ENCODE measurements at places on chromosomes 13 and 19. TPM values are rescaled to one million over a fixed set of nuclear protein-coding genes. Genes with fewer than 3 reads are reported as not detected.

KL gene
- 0.03 TPM for polyA plus RNA-seq

ZNF667 gene
- polyA plus RNA-seq: 1.3 TPM

SIGLECL1 gene
- polyA plus RNA-seq: not detected

GNG7 gene
- polyA plus RNA-seq: 0.27 TPM

ZNF888 gene
- polyA plus RNA-seq: 2.4 TPM

DNA sequence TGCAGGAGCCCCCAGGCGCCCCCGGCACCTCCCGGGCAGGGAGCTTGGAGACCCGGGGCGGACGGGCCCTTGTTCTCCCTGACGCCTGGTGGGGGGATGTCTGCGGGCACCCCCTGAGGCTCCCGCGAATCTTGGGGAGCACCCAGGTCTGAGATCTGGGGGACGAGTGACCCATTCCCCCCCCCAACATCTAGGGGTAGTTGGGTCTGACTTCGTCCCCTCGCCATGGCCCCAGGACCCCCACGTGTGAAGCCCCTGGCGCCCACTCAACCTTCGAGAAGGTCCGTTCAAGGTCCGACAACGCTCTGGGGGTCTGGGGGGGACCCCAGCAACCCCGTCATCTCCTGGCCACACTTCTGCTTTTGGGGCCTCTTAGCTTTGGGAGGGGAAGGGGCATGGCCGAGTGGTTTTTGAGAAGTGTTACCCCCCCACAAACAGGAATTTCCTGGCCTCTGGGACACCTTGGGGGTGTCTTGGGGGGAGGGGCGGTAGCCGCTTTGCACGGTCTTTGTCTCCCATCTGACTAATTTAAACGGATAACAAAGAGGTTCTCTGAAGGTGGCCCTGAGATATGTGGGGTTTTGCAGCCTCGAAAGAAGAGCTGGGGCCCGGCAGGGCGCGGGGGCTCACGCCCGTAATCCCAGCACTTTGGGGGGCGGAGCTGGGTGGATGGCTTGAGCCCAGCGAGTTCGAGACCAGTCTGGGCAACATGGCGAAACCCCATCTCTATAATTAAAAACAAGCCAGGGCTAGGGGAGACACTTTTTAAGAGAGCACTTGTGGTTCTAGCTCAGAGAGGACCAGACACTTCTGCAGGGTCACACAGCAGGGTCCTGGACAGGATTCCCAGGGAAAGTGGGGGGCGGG lies 608 bp downstream of the CNN2 start:
- H3K27ac ChIP-seq: peak overlapping the region; percentile 95
- peaks cover 10% of the 10 kb centered on the region for H3K36me3 ChIP-seq
- H3K27me3 ChIP-seq: no peaks in the 10 kb centered on the region
- no peak for DNase-seq

- H3K27me3 ChIP-seq: no peaks in the 10 kb centered on the region
- DNase-seq: no peak
- no peaks in the 10 kb centered on the region for H3K36me3 ChIP-seq
- no peak overlapping the region for H3K27ac ChIP-seq
- no peak overlapping the region for H3K4me3 ChIP-seq
Observed at GRCh38 chr19:13866463-13867046, 10.4 kb upstream of the NANOS3 start.

- no peak overlapping the region for H3K27ac ChIP-seq
- no peak overlapping the region for H3K4me3 ChIP-seq
- no peak for DNase-seq
Observed at GRCh38 chr19:5170329-5170745, 170.3 kb downstream of the PTPRS start.

GRCh38 chr13:112068540-112069060 lies 1.7 kb downstream of the SOX1 start:
- H3K36me3 ChIP-seq: no peaks in the 10 kb centered on the region
- no peak overlapping the region for H3K4me3 ChIP-seq
- H3K27me3 ChIP-seq: peaks cover 33% of the 10 kb centered on the region
- no peak for DNase-seq

DNA sequence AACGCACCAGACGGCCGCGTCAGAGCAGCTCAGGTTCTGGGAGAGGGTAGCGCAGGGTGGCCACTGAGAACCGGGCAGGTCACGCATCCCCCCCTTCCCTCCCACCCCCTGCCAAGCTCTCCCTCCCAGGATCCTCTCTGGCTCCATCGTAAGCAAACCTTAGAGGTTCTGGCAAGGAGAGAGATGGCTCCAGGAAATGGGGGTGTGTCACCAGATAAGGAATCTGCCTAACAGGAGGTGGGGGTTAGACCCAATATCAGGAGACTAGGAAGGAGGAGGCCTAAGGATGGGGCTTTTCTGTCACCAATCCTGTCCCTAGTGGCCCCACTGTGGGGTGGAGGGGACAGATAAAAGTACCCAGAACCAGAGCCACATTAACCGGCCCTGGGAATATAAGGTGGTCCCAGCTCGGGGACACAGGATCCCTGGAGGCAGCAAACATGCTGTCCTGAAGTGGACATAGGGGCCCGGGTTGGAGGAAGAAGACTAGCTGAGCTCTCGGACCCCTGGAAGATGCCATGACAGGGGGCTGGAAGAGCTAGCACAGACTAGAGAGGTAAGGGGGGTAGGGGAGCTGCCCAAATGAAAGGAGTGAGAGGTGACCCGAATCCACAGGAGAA lies 1.9 kb downstream of the PPP1R12C start:
- H3K27me3 ChIP-seq: no peaks in the 10 kb centered on the region
- H3K4me1 ChIP-seq: peaks cover 19% of the 10 kb centered on the region
- peak overlapping the region; percentile 93 for H3K4me3 ChIP-seq
- peak; percentile 49 for DNase-seq
- peaks cover 4% of the 10 kb centered on the region for H3K36me3 ChIP-seq

GRCh38 chr19:48879025-48879637 lies 6.9 kb downstream of the PPP1R15A start:
- no peak for DNase-seq
- peaks cover 3% of the 10 kb centered on the region for H3K4me1 ChIP-seq
- H3K36me3 ChIP-seq: peaks cover 15% of the 10 kb centered on the region
- no peak overlapping the region for H3K27ac ChIP-seq
- no peaks in the 10 kb centered on the region for H3K27me3 ChIP-seq

DNA sequence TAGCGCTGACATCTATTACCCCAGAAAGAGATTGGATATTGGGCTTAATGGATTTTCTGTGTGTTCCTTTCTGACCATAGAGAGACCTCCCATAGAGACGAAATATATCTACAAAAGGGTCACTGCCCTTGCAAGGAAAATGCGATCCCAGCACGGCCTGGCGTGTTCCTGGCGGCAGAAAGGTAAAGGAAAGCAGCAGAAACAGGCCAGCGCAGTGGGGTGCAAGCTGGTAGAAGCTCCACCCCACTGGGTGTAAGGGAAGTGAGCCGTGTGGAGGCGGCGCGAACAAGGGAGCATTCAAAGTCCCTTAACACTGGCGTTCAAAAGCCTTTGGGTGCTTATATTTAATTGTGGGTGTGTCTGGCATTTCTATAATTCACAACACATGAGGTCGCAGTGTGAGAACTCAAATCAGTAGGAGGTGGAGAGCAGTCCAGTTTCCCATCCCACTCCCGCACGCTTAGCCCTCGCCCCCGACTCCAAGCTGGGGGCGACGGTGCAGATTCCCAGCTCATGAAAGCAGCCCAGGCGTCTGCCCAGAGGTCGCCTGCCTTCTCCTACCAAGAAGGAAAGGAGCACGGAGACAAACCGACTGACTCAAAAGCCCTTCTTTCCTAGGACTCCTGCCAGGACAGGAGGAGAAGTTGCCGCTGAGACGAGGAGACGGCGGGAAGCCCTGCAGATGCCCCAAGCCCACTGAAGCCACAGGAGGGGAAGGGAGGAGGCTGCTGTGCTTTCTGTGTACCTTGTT lies 478.4 kb downstream of the FOXO1 start:
- H3K4me1 ChIP-seq: no peaks in the 10 kb centered on the region
- no peaks in the 10 kb centered on the region for H3K36me3 ChIP-seq
- peaks cover 2% of the 10 kb centered on the region for H3K27me3 ChIP-seq
- no peak for DNase-seq

DNA sequence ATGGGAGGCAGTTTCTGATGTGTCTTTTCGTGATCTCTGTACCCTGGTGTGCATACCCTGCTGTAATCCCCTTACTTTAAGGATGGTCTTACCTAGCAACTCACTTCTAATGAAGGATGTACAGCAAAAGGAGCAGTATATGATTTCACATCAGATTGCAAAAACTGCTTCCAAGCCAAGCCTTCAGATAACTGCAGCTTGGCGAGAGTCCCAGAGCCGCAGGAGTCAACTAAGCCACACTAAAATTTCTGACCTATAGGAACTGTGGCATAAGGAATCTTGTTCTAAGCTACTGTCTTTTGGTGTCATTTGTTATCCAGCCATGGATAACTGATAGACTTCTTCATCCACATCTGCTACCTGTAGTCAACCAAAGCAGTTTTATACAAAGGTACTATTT lies 496.7 kb downstream of the GPC6 start:
- no peak overlapping the region for H3K27ac ChIP-seq
- H3K4me3 ChIP-seq: no peak overlapping the region
- DNase-seq: peak; percentile 32
- no peaks in the 10 kb centered on the region for H3K36me3 ChIP-seq
- H3K27me3 ChIP-seq: no peaks in the 10 kb centered on the region
- peaks cover 2% of the 10 kb centered on the region for H3K4me1 ChIP-seq

- H3K36me3 ChIP-seq: peaks cover 1% of the 10 kb centered on the region
- DNase-seq: no peak
- no peaks in the 10 kb centered on the region for H3K4me1 ChIP-seq
- H3K27me3 ChIP-seq: no peaks in the 10 kb centered on the region
- no peak overlapping the region for H3K27ac ChIP-seq
Observed at GRCh38 chr19:45293682-45294081, 29.0 kb downstream of the CKM start.

DNA sequence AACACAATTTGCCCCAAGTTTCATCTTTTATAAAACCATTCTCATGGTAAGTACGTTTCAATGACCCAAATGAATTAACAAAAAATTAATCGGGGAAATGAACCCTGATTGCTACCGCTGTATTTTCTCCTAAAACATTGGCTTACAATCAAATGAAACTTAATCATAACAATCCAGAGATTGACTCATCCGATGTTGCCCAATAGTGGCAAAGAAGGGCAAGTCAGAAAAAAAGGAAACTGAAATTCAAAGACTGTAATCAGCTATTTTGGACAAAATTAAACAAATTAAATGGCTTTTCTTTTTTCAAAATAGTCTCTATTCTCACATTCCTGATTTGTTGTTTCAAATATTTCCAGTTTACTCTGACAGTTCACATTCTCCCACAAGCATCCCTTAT lies 3.9 kb upstream of the ACOD1 start:
- no peaks in the 10 kb centered on the region for H3K27me3 ChIP-seq
- DNase-seq: peak; percentile 69
- H3K4me1 ChIP-seq: peaks cover 8% of the 10 kb centered on the region
- no peaks in the 10 kb centered on the region for H3K36me3 ChIP-seq
- H3K4me3 ChIP-seq: no peak overlapping the region

DNA sequence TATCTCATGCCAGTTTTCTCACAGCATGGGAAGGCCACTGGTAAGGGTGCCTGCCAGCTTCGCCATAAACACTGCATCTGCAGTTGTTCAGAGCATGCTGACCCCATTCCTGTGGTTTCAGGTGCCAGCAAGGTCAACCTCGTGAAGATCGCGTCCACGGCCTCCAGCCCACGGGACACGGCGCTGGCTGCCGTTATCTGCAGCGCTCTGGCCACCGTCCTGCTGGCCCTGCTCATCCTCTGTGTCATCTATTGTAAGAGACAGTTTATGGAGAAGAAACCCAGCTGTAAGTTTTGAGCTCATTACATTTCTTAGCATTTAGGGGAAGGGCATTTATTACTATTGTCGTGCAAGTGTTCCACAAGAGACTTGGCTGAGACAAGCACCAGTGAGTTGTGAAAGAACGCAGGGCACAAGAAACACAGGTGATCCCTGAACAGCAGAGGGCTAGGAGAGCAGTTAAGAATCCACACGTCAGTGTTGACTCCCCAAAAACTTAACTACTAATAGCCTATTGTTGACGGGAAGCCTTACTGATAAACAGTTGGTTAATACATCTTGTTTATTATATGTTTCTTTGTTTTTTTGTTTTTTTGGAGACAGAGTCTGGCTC lies 88.8 kb downstream of the TNFRSF19 start:
- H3K27me3 ChIP-seq: no peaks in the 10 kb centered on the region
- no peak overlapping the region for H3K4me3 ChIP-seq
- peaks cover 5% of the 10 kb centered on the region for H3K36me3 ChIP-seq
- no peak for DNase-seq
- H3K27ac ChIP-seq: peak overlapping the region; percentile 62

DNA sequence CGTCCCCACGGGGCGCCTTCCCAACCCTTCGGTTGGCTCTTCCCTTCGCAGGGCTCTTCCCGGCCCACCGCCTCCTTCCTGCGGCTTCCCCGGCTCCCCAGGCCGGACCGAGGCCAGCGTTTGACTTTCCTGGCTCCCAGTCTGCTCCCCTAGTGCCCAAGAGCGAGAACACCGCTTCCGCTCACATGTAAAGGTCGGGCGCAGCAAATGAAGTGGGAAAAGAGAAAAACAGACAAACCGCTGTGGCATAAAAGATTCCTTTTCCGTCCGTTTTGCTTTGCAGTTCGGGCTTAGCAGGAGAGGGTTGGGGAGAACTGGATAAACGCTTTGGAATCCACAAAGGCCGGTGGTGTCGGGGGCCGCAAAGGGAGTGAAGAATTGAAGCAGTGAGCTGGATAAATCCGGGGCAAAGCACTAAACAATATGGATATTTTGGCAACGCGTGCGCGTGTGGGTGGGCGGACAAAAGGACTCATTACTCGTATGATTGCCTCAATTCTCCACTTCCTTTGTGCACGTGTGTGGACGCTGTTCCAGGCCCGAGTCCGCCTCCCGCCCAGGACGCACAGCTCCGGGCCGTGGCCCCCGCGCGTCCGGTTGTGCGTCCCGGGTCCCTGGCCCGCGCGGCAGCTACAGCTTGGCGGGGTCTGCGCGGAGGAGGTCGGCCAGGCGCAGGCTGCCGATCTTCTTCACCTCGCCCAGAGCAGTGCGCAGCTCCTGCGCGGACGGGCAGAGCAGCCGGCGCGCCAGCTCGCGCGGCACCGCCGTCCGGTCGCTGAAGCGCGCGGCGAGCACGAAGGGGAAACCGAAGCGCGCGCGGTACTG lies 8.6 kb upstream of the CDX2 start:
- DNase-seq: no peak
- no peak overlapping the region for H3K4me3 ChIP-seq
- H3K27me3 ChIP-seq: peaks cover 73% of the 10 kb centered on the region
- no peak overlapping the region for H3K27ac ChIP-seq
- H3K36me3 ChIP-seq: no peaks in the 10 kb centered on the region

GRCh38 chr13:53357582-53357981 lies 329.0 kb downstream of the OLFM4 start:
- no peaks in the 10 kb centered on the region for H3K36me3 ChIP-seq
- DNase-seq: no peak

GRCh38 chr19:44447916-44448674 lies at the start of gene ZNF229:
Gene ZNF229, minus strand, starts transcription at chr19:44448472. Its CDS starts 5,625 bp downstream, at chr19:44442847.
- no peaks in the 10 kb centered on the region for H3K4me1 ChIP-seq
- H3K4me3 ChIP-seq: peak within 1 kb of the TSS; percentile 82
- DNase-seq: peak; percentile 95
- H3K36me3 ChIP-seq: peaks cover 2% of the 10 kb centered on the region
- no peaks in the 10 kb centered on the region for H3K27me3 ChIP-seq

DNA sequence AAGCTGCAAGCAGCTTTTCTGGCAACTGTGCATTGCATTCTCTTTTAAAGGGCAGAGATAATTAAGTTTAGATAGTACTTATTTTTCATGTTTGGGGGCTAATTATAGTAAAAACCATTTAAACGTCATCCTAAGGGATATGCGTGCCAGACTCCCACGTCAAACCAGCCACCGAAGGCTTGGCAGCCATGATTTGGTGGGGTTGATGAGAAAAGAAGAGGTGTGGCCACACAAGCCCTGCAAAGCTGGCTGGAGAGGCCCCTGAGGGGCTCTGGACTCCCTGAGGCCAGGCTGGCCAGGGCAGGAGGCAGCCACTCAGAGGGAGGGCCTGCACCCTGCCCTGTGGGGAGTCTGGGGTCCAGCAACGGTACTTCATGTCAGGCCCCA lies 17.5 kb downstream of the PEPD start:
- H3K27ac ChIP-seq: no peak overlapping the region
- no peaks in the 10 kb centered on the region for H3K4me1 ChIP-seq
- peaks cover 7% of the 10 kb centered on the region for H3K36me3 ChIP-seq

Measured in fibroblast of lung (primary cell).